ENCODE measurements at places on chromosomes 13 and 19.

DNA sequence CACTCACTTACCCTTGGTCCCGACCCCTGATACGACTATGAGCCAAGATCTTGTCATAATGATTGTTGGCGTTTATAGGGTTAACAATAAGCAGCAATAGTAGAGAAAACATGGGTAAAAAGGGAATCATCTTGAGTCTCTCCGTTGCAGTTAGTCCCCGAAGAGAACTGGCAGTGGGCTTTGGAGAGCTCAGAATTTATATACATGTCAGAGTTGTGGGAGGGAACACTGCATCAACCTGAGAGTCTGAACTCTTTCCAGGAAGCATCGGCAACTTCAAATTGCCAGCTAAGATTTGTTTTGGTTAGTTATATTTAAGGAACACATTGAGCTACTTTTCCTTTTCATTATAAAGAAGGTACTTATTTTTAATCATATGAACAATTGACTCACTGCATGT, at the start of gene POSTN:
Gene POSTN (minus strand): TSS at position 172 of the 400 bp plus-strand sequence. CDS start 42 bp downstream, at position 130.
- no peak for DNase-seq

DNA sequence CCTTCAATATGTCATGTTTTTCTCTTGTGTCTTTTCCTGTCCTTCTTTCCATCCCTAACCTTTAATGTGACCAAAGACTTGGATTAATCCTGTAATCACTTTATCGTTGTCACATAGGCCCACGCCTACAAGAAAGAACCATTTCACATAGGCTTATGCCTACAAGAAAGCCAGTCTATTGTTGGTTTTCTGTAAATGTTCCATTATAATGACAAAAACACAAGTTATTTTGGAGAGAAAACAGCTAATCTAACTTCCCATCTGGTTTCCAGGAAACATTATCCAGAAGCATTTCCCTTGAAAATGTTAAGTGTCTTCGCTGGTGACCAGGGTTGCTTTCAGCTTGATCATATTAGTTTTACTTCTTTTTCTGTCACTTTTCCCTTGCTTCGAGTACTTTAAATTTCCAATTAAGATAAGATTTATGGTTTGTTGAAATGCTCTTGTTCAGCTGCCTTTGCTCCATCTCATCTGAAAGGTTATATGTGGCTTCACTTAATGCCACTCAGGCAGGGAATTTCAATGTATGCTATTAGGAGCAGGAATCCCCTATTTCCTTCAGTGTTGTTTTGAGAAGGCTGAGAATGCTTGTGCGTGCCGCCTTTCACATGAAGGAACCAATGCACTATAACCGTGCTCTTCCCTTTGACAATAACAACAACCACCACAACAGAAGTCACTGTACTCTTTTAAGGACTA, 708.2 kb downstream of the EFNB2 start:
- no peak for DNase-seq

GRCh38 chr13:33347861-33348260, 62.3 kb upstream of the STARD13 start:
- DNase-seq: no peak

GRCh38 chr13:52451135-52451804, 836 bp upstream of the VPS36 start:
- DNase-seq: no peak

DNA sequence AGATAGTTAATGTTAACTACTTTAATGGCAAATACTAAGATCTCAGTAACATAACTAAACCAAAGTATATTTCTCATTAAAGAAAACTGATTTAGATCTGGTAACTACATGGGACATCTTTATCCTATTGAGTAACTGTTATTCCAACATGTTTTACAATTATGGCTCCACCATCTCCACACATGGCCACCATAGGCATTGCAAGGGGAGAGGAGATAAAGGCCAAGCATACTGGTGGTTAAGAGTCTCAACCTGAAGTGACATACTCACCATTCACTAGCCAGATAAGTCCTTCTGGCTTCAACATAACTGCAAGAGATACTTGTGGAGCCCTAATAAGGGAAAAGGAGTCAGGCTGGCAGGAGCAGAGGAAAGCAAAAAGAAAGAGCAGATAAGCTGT, 1586.4 kb upstream of the SPRY2 start:
- DNase-seq: no peak

- no peak for DNase-seq
Observed at GRCh38 chr13:81929988-81930387, 1589.1 kb upstream of the SPRY2 start.

DNA sequence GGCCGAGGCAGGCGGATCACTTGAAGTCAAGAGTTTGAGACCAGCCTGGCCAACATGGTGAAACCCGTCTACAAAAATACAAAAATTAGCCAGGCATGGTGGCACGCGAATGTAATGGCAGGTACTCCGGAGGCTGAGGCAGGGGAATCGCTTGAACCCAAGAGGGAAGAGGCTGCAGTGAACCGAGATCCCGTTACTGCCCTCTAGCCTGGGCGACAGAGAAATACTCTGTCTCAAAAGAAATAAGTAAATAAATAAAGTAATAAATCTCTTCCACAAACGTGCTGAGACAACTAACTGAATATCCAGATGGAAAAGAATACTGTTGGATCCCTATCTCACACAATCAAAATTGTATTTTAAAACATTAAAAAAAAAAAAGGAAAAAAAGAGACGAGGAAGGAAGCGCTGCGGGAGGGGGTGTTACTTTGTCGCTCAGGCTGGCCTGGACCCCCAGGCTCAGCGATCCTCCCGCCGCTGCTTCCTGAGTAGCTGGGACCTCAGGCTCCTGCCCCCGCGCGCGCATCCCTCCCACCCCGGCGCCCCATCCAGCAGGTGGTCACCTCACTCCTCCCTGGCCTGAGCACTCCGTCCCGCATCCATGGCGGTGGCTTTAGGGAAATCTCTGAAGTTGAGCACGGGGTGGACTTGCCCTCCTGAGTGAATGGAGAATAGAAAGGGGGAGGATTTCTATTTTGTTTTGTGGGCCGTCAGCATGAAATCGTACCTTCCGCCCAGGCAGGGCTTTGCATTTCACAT, 628 bp upstream of the ZNF813 start:
- DNase-seq: no peak

- DNase-seq: no peak
Observed at GRCh38 chr13:24146961-24147569, 13.5 kb upstream of the SPATA13 start.

Measured in inflammatory macrophage treated with lipopolysaccharide for 1 hour (primary cell).